Frontal cortex (tissue), 4 donors: ENCODE measurements at places on chromosomes 16 and 17. TPM values are rescaled to one million over a fixed set of nuclear protein-coding genes. Genes with fewer than 3 reads are reported as not detected.

DNA sequence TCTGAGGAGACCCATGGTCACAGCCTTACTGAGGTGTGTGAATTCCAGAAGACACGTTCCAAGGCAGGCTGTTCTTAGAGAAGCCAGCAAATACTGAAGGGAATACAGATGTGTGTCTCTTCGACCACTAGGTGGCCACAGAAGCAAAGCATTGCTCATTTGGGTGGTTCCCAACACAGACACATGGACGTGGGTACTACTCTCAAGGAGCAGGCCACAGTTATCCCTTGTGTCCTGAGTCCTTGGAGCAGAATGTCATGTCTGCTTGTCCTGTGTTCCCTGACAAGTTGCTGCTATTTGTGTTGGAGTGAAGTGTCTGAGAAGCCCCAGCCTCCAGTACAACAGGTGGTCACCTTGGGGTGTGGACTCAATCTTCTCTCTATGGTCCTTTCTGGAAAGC is 30.3 kb downstream of the HMOX2 start:
- DNase-seq, result peak; percentile 74

DNA sequence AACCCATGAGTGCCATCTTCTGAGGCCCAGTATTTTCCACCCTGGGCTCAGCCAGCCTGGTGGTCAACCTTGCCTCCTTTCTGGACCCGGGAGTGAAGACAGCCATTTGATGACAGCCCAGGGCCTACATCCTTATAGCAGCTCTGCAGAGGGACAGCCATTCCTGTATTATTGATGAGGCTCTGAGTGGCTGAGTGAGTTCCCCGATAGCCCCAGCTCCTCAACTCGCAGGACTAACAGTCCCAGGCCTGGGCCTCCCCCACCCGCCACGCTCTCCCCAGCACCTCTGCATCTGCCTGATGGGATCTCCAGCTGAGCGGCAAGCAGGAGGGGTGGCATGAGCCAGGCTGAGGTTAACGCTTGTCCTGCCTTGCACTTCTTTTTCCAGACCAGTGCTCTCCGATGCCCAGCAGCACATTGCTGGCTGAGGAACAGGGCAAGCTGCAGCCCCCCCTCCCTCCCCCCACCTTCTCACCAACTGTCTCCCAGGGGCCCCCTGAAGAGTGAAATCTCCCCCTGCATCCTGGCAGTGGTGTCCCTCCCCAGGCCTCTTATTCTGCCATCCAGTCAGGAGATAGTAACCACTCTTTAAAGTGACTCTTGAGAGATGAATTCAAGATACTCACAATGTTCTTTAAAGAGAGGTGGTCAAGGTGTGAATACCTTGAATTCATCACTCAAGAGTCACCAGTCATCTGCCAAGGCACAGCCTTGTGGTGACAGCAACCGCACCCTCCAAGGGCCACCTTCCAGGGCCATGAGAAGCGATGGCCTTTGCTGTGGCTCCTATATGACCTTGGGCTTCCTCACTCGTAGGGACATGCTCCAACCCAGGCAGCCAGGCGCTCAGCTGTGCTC is 23.5 kb downstream of the CACNG5 start:
- no peak for DNase-seq

DNA sequence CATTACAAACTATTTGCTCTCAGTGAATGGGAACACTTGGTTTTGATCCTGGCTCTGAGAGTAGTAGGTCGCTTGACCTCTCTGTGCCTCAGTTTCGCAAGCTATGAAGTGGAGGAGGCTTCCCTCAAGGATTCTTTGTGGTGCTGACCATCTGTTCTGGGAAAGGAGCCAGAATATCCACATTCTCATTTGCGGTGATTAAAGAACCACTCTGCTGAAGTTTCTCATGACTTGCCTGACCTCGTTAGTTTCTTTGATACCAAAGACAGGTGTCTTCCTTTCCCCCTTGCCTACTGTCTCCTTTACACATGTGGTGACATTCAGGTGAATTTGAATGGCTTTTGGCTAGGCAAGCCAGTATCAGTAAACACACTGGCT is 116.0 kb downstream of the SNX29 start:
- no peak for DNase-seq

DNA sequence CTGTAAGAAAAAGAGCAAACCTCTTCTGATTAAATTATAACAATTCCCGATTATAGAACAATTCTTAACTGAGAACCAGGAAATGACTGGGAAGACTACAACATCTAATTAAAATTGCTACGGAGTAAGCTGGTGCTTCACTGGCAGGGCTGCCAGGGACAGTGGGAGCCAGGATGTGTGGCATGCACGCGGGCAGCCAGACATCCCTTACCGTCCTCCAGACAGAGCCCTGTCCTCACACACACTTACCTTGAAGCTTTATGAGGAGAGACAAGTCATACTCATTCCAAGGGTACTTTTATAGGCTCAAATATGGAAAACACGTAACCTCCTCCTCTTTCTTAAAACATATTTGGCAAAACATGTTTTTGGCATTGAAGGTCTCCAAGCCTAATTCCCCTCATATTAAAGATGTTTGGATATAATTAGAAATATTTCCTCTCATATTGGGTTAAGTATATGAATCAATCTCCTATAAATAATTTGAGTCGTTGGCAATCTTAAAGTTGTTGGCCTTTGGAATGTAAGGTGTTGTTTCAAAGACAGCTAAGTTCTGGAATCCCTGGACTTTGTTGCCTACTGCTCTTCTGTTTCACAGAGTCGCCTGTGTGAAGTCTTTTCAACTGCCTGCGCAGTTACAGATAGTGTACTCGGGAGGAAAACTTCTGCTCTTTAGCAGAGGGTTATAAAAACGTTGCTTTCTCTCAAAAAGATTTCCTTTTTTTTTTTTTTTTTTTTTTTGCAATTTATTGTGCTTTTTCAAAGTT is at the start of gene MYH1:
Gene MYH1 (minus strand): TSS at position 272 of the 767 bp plus-strand sequence. CDS start 1,900 bp downstream, outside the sequence.
- DNase-seq, result no peak

GRCh38 chr16:83312015-83312717 is 495.6 kb upstream of the HSBP1 start:
- DNase-seq, result no peak

GRCh38 chr17:10107316-10108165 is 90.9 kb downstream of the GAS7 start:
- DNase-seq, result no peak

- no peak for DNase-seq
These were observed 459.8 kb downstream of the CDH8 start for GRCh38 chr16:61576476-61576875.

DNA sequence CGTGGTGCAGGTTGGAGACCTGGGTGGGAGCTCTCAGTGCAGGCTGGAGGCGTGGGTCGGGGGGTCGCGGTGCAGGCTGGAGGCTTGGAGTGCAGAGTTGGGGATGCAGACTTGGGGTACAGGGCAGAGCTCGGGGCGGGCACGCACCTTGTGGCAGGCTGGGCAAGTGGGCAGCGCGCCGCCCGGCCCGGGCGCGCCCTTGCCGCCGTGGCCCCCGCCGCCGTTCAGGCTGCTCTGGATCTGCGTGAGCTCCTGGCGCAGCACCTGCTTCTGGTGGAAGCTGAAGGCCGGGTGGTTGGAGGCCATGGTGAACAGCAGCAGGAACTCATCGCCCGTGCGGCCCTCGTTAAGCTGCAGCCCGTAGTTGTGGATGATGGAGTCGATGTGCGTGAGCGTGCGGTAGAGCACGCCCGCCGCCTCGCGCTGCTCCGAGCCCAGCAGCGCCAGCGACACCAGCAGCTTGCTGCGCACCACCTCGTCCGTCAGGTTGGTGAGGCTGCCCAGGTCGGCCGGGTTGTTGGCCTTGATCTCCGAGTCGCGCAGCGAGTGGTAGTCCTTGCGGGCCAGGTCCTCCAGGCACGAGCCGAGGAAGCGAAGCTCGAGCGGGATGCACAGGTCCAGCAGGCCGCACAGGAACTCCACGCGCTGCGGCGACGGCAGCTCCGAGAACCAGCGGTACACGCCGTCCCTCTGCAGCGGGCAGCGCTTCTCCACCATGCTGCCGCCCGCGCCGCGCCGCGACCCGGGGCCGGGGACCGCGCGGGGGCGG is 1.1 kb downstream of the ZCCHC14 start:
- DNase-seq, result peak; percentile 47

Gene GNG13
- total RNA-seq, result not detected
